ENCODE measurements at places on chromosomes 3 and 15. TPM values are rescaled to one million over a fixed set of nuclear protein-coding genes. Genes with fewer than 3 reads are reported as not detected.

GOLGA8M gene
- 0.33 TPM for polyA plus RNA-seq

GABRR3 gene
- not detected for polyA plus RNA-seq

DNA sequence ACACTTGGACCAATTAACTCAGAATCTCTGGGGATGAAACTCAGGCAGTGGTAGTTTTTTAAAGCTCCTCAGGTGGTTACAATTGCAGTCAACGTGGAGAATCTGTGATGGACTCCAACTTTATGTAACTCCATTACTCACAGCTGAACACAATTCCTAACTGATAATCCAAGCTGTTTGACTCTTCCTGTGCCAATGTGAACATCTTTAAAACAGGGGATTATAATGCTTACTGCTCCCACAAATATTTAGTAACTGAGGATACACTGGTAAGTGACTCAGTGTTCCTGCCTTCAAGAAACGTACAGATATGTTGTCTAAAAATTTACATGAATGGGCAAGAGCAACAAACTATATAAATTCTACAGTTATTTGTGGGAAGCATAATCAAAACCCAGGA lies 85.6 kb downstream of the OSBPL10 start:
- DNase-seq = no peak

GRCh38 chr3:23928524-23928923 lies 11.6 kb downstream of the RPL15 start:
- DNase-seq = peak; percentile 32

GRCh38 chr15:78097667-78098066 lies 5.3 kb downstream of the SH2D7 start:
- no peak for DNase-seq

DNA sequence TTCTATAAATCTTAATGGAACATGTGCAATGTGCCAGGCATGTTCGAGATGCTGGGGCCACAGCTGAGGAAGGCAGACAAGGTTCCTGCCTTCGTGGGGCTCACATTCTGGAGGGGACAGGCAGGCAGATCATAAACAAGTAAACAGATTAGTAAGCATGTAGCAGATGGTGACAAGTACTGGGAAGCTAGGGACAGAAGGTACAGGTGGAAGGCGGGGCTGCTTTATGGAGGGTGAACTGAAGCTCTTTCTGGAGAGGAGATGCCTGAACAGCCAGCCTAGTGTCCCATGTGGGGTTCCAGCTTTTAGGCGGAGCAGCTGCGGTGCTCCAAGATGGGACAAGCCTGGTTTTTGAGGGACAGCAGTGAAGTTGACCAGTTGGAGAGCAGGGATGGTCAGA lies 74.7 kb upstream of the SNRK start:
- DNase-seq = no peak

Data from A549 (cell line).